SK-N-MC (cell line): ENCODE measurements at places on chromosomes 4 and X.

GRCh38 chr4:12421364-12421763 lies 992.7 kb upstream of the HS3ST1 start:
- DNase-seq = no peak

- no peak for DNase-seq
Measured at GRCh38 chr4:151555151-151555945, 146.4 kb downstream of the FHIP1A start.

- DNase-seq = no peak
Measured at GRCh38 chr4:176840166-176840565, 47.4 kb upstream of the VEGFC start.

GRCh38 chrX:134181275-134181660 lies 55.7 kb upstream of the CCDC160 start:
- no peak for DNase-seq

DNA sequence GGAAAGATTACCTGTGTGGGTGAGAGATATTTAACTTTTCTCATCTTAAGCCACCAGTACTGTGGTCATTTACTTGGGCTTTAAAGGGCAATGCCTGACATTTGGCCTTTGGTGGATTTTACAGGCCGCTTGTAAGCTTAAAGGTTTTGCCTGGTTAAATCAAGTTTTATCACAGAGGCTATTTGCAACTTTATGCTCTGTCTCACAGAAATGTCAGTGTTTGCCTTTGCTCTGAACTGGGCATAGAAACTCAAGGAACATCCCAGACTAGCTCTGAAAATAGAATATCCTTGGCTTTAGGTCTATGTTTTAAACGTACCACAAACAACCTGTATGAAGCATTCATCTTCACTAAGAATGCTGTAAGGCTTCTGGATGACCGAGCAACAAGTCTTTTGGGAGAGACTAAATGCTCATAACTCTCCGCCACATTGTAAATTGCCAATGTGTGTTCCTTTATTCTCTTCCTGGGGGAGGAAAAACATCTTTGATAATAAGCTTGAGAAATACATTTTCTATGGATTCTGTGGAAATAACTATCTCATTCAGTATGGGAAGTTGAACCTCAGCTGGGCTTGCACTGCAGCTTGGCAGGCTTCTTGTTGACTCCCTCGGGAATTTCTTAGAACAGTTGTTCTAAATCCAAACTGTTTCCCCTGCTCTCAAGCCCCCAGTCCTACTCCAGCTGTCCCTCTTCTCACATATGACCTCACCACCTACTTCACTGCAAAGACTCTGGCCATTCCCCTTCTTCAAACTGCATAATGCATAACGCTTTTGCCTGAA lies 105.8 kb upstream of the WDR44 start:
- no peak for DNase-seq

- DNase-seq = no peak
Measured at GRCh38 chr4:185335579-185335978, 60.1 kb downstream of the LRP2BP start.

GRCh38 chr4:119281393-119281792 lies 40.5 kb downstream of the FABP2 start:
- no peak for DNase-seq

- no peak for DNase-seq
Measured at GRCh38 chr4:76626686-76627465, 191.8 kb downstream of the SHROOM3 start.

DNA sequence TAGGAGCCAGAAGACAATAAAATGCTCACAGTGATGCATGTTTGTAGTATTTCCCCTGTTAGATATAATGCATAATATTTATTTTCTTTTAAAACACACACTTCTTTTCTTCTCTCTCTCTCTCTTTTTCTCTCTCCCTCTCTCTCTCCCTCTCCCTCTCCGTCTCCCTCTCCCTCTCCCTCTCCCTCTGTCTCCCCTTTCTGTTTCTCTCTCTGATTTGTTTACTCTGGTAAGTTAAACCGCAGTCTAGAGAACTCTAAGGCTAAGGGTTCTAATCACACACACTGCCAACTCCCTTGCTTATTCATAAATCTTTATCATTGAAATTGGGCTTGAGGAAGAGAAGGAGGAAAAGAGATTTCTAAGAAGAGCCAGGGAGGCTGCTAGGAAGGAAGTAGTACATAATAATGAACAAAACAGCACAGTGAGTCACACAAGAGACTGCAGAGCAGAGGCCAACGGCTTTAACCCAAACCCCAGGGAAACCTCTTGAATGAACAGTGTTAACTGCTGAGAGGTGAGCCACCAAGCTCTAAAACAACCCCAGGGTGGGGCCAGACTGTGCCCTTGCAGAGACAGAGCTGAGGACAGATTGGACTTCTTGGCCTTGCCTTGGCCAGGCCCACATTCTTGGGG lies 9.1 kb upstream of the PHOX2B start:
- DNase-seq = no peak

GRCh38 chr4:78781924-78782323 lies 5.8 kb downstream of the BMP2K start:
- no peak for DNase-seq

- no peak for DNase-seq
Measured at GRCh38 chrX:68488657-68489056, 10.2 kb upstream of the YIPF6 start.

DNA sequence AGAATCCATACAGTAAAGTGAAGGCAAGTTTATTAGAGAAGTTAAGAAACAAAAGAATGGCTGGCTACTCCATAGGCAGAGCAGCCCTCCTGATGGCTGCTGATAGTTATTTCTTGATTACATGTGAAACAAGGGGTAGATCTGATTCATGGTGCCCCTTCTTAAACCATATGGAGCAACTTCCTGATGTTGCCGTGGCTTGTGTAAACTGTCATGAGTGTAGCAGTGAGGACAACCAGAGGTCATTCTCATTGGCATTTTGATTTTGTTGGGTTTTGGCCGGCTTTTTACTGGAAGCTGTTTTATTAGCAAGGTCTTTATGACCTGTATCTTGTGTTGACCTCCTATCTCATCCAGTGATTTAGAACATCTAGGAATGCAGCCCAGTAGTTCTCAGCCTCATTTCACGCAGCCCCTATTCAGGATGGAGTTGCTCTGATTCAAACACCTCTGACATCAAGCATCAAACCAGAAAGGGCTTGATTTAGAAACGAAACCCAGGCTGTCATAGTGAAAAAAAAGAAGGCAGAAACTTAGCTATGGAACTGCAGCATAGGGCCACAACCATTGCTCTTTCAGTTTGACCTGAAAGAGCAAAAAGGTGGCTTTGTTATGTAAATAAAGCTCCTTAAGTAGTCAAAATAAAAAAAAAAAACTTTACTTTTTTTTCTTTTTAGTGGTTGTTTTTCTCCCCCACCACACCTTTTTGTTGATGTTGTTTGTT lies 37.8 kb downstream of the SPCS3 start:
- DNase-seq = no peak

DNA sequence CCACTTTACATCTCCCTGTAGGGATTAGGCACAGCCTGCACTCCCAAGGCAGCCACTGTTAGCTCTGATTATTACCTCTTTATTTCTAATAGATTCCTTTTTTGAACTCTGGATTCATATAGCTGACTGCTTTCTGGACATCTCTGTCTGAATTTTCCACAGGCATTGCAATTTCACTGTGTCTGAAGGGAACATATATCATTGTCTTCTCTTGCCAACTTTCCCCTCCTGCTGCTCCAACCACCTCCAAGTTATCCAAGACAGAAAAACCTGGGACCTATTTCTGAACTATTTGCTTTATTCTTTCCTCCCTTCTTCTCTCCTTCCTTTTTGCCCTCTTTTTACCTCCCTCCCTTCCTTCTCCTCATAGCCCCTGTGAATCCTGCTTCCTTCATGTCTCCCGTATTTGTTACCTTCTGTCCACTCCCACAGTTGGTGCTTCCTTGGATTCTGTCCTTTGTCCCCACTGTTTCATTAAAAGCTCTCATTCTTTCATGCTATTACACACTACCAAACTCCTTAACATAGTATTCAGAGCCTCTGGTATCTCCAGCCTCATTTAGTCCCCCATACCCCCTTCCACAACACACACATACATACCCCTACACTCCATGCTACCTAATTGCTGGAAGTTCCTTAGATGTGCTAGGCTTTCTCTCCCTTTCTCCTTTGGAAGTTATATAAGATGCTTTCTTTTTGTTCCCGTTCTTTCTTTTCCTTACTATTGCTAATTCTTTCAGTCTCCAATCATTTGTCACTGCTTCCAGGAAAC lies 34.7 kb downstream of the FGF2 start:
- no peak for DNase-seq

DNA sequence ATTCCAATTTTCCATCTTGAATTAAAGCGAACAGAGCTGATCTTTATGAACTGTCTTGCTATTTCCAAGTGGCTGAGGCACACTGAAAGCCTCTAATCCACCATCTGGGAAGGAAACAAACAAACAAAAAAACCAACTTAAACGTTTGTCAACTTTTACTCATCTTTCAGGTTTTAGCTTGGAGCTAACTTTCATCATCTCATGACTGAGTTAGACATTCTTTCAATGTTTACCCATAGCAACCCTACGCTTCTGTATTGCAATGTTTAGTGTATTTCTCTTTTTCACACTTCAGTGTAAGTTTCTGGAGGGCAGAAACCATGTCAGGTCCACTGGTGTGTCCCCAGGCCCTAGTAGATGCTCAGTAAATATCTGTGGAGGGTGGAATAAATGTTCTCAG lies 343.8 kb downstream of the GBA3 start:
- no peak for DNase-seq

- DNase-seq = no peak
Measured at GRCh38 chr4:153413842-153414241, 52.3 kb upstream of the TMEM131L start.

DNA sequence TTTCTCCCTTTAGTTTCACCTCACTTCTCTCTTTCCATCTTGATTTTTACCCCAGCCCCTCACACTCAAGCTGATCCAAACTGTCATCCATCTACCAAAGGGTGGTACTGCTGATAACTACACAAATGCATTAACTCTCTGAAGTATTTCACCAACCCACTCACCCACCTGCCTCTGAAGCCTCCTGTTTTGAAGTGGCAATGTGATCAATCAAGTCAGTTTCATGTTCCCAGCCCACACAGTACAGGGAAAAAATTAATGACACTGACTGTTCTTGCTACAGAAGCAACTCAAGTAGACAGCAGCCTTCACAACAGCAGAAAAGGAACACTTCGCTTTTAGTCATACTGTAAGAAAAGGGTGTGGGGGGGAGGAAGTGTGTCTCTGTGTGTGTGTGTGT lies 183.0 kb upstream of the NOCT start:
- DNase-seq = no peak

DNA sequence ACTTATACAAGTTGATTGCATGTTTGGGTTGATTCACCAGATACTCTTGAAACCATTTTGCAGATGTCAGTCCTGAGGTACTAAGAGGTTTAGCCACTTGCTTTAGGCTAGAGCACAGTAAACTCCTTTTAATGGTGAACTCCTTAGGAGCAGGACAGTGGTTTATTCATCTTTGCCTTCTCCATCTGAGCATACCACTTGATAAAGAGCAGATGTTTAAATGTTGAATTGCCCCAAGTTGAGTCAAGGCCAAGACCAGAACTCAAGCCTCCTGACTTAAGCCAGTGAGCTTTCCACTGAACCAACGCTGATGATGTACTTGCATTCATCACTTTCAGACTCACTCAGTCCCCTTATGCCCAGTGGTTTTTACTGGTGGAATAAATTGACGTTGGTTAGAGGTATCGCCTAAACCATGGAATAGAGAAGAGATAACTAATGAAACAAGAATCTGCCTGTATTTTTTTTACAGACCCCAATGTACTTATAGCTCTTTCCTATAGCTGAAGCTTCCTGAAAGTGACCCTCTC lies 7.5 kb downstream of the DAPP1 start:
- no peak for DNase-seq

DNA sequence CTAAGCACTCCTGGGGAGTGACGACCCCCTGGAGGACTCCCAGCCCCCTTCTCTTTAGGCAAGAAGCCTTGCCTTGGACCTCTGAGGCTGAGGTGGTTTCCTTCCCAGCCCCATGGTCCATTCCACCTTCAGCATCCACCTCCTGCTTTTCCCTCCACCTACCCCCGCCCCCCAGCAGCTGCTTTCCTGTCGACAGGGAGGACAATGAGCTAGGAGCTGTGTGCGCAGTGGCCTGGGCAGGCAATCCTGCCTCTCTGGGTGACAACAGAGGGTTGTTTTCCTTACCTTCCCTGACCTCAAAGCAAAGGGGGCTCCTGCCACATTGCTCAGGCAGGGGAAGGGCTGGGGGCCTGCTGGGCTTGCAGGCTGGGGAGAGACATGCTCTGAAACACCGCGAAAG lies 123.5 kb downstream of the BCOR start:
- no peak for DNase-seq

GRCh38 chr4:122901247-122902010 lies 21.0 kb downstream of the NUDT6 start:
- DNase-seq = no peak

- no peak for DNase-seq
Measured at GRCh38 chr4:41787931-41788330, 39.4 kb upstream of the PHOX2B start.

GRCh38 chrX:47239898-47240545 lies 7.2 kb downstream of the USP11 start:
- no peak for DNase-seq

DNA sequence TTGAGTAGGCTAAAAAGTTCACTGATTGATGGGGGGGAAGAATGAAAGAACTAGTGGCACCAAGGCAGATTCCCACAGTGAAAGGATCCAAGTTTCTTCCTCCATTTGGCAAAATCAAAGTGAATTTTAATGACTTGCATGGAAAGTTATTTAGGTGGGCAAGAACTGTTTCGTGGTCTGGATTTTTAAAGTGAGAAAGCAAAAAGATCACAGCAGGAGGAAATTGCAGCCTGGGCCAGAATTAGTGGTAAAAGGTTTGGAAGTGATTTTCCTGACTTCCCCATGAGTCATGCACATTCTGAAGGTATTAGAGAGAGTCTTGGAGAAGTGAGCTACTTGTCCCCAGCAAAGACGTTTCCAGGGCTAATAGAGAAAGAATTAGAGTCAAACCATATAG lies 207.8 kb downstream of the ANTXR2 start:
- DNase-seq = peak; percentile 42

GRCh38 chr4:68732653-68733466 lies 62.4 kb upstream of the UGT2B15 start:
- no peak for DNase-seq

GRCh38 chr4:37991623-37992410 lies 31.6 kb downstream of the PTTG2 start:
- DNase-seq = no peak

GRCh38 chr4:116118221-116118620 lies 967.2 kb downstream of the TRAM1L1 start:
- no peak for DNase-seq

GRCh38 chr4:185254434-185254833 lies 45.0 kb downstream of the SNX25 start:
- DNase-seq = no peak

DNA sequence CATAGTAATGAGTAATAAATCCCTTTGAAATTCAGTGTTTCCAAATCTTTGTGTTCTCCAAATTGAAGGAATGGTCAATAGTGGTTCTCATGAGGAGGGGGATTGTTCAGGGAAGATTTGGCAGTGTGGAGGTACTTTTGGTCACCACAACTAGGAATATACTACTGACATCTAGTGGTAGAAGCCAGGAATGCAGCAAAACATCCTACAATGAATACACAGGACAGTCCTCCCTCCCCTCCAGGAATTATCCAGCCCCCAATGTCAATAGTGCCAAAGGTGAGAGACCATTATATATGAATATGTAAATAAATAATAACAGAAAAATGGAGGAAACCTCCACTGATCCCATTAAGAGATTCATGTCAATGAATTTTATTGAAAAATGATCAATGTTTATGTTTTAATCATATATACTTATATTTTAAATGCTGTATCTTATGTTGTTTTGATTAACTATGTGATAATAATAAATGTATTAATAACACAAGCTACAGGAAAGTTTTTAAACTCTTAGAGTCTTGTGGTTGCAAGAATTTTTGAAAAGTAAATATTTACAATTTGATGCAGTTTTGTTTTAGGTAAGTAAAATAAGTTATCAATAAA lies 14.4 kb upstream of the FAM9A start:
- DNase-seq = peak; percentile 35
